ENCODE measurements at places on chromosomes 7 and 10. TPM values are rescaled to one million over a fixed set of nuclear protein-coding genes. Genes with fewer than 3 reads are reported as not detected.

DNA sequence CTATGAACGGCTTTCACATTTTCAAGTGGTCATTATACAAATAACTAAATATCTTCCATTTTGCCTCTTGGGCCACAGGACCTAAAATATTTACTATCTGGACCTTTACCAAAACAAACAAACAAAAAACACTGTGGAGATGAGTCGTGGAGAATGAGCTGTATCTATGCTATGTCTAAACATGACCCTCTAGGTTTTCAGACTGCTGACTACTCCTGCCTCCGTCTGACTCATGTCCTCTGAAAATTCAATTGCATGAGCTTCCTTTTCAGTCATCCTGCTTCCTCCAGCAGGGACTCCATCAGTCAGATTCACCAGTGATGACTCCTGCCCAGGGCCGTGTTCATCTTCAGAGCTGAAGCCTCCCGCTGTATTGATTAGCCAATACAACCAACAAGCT, 96.8 kb downstream of the COL28A1 start:
- no peak for DNase-seq

Gene PGAM2
- total RNA-seq = not detected

GRCh38 chr10:112215342-112215774, 31.8 kb upstream of the GPAM start:
- no peak for DNase-seq

DNA sequence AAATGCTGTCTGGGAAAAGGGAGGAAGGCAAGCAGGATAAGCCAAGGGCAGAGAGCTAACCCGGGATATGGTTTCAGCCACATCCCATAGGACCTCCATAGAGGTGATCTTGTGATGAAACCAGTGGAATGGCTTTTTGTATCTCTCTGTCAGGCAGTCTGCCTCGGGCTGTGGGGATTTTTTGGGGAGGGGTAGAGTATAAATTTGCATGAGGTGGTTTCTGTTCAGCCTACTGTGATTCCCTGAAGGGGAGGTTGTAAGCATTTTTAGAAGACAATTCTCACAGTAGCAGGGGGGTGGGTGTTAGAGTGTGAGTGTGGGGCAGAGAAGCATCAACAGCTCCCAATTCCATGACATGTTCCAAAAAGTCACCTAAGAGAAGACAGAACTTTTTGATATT, 11.8 kb downstream of the OR9A2 start:
- DNase-seq = no peak

DNA sequence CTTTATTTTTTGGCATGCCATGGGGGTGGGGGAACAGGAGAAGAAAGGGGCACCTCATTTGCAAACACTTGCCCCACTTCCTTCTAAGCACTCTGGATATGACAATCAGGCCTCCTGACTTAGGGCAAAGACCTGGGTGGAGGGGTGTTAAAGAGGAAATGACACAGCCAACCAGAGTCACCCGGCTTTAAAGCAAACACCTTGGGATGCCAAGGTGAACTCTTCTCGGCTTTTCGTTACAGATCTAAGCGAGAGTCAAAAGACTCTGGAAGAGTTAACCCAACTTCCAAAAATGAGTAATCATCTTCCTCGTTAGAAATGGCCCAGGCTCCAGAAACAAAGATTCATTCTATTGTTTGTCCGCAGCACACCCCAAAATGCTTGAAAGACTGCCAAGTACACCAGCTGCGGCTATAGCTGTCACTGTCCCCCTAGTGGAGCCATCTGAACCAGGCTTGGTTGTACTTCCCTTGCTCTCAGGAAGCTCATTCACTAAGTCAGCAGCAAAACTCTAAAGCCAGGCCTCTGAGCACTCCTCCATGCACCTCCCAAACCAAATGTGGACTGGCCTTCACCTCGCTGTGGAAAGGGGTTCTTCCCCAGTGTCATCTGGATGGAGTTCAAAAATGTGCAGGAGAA, 24.8 kb downstream of the FAM53B start:
- no peak for DNase-seq

GRCh38 chr10:89601728-89602361, 43.2 kb downstream of the PANK1 start:
- DNase-seq = no peak

Gene TRIM50
- total RNA-seq = 0.28 TPM

GRCh38 chr7:36207451-36208291, 54.6 kb downstream of the EEPD1 start:
- DNase-seq = no peak

- DNase-seq = no peak
Observed at GRCh38 chr7:108196004-108196403, 65.8 kb upstream of the LAMB4 start.

DNA sequence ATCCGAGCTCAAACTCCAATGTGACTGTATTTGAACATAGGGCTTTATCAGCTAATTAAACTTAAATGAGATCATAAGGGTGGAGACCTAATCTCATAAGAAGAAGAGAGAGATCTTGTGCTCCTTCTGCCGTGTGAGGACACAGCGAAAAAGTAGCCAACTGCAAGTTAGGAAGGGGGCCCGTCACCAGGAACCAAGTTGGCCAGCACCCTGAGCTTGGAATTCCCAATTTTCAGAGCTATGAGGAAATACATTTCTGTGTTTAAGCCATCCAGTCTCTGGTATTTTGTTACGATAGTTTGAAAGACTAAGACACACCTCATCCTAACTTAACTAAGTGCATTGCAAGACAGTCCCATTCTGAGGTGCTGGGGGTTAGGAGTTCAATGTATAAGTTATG, 14.1 kb upstream of the WDR86 start:
- no peak for DNase-seq

DNA sequence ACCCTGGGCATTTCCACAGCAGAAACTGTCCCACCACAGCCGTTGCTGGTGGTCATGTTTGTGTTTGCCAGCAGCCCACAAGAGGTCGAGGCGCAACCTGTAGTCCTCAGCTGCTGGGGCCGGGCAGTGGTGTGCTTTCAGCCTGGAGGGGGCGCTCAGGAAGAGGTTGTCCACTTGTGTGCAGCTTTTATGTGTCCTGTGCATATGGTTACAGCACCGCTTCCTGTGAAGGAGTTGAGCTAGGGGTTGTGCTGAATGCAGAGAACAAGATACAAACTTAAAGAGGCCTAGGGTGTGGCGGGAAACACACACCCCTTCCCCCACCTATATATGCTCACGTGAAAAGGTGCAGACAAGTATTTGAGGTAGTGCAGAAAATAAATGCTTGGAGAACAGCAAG, 29.5 kb upstream of the PFKFB3 start:
- no peak for DNase-seq

- DNase-seq = no peak
Observed at GRCh38 chr7:36942025-36942424, 217.7 kb upstream of the AOAH start.

Gene CXCL12
- 277 TPM for total RNA-seq

- DNase-seq = no peak
Observed at GRCh38 chr10:70680899-70681730, 8.8 kb downstream of the ADAMTS14 start.

GRCh38 chr7:121544726-121545125, 148.6 kb upstream of the FAM3C start:
- no peak for DNase-seq

Gene WNT2
- total RNA-seq = 0.65 TPM

Gene CFTR
- total RNA-seq = 0.75 TPM

GRCh38 chr10:82212753-82213152, 337.8 kb downstream of the NRG3 start:
- DNase-seq = no peak

GRCh38 chr10:30359373-30360206, 10.5 kb upstream of the MTPAP start:
- DNase-seq = no peak

Gene VCL
- total RNA-seq = 84.9 TPM

GRCh38 chr7:151694828-151695580, 175.3 kb upstream of the RHEB start:
- DNase-seq = no peak

DNA sequence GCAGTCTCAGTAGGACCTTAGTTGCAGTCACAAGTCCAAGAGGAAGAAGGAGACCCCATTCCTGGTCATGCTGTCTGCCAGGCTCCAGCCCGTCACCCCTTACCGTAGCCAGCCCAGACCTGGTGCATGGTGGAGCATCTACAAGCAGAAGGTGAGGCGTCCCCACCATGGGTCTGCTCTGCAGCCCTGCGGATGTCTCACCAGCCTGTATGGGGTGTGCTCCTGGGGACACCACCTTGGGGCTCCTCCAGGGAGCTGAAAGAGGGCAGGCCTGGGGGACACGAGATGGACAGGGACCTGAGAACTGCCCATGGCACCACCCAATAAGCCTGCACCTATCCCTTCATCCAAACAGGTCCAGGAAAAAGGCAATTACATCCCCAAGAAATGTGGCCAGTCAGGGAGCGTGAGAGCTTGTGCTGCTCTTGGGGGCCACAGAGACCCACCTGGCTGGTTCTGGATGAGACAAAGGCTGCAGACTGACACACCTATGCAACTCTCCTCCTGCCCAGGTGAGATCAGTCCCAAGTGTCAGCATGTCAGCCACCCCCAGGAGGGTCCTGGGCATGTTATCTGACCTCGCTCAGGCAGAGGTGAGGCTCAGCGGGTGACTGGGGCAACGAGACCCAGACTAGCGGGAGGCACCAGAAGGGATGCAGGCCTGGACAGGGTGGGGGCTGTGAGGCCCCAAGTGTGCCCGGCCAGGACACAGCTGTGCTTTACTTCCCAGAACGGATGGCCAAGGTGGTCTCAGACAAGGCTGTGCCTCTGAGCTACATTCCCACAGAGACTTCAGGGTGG, 84.5 kb upstream of the RET start:
- no peak for DNase-seq

Gene MUC3A
- 0.13 TPM for total RNA-seq

GRCh38 chr10:34689053-34689452, 126.0 kb downstream of the PARD3 start:
- no peak for DNase-seq

- DNase-seq = no peak
Observed at GRCh38 chr7:156460858-156461627, 179.5 kb upstream of the RNF32 start.

- no peak for DNase-seq
Observed at GRCh38 chr7:155343150-155343549, 45.5 kb downstream of the INSIG1 start.

DNA sequence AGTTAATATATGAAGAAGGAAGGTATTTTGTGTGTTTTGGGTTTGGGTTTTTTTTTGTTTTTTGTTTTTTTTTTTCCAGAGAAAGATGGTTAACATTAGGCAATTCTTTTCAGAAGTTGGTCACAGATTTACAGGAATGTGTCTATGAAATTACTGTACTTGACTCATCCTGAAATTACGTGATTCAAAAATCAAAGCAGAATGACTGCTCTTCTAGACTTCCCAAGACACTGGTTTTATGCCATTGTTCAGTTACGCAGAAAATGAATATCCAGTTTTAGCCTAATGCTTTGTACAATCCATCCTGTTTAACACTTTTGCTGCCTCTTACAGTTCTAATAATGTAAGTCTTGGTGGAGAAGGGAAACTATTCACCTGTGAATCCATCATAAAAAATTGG, 39.7 kb upstream of the CELF2 start:
- DNase-seq = no peak

GRCh38 chr7:150685219-150686029, at the start of gene GIMAP2:
GIMAP2 (plus strand) TSS chr7:150685706; CDS start chr7:150687060, 1,354 bp downstream.
- no peak for DNase-seq

DNA sequence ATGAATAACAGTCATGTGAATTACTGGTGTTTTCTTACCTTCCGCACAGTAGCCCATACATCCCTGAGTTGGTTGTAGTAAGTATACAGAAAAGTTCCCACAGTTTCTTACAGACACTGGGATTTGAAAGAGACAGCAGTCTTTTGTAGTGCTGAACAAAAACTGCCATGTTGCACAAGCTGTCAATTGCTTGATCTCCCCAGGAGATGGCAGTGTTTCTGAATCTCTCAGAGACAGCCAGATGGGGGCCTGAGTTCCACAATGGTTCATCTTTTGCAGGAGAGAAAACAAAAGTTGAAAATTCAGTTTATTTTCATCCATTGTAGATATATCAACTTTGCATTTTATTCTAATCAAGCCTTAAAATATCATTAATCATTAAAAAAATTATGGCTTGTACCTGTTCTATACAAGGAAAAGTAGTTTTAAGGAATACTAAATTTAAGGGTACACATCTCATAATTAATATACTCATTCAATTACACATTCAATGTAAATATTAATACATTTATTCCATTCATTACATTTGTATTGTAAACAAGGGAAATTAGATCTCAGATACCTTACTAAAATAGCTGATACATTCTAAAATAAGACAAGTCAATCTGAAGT, 14.5 kb downstream of the VWDE start:
- DNase-seq = no peak

GRCh38 chr7:52670608-52671225, 364.7 kb upstream of the POM121L12 start:
- DNase-seq = no peak

GRCh38 chr10:5540080-5540479, 15.3 kb downstream of the CALML3 start:
- DNase-seq = no peak

- DNase-seq = no peak
Observed at GRCh38 chr10:121339114-121339513, 259.1 kb downstream of the FGFR2 start.

- no peak for DNase-seq
Observed at GRCh38 chr10:12849319-12850181, 152.0 kb downstream of the CCDC3 start.

DNA sequence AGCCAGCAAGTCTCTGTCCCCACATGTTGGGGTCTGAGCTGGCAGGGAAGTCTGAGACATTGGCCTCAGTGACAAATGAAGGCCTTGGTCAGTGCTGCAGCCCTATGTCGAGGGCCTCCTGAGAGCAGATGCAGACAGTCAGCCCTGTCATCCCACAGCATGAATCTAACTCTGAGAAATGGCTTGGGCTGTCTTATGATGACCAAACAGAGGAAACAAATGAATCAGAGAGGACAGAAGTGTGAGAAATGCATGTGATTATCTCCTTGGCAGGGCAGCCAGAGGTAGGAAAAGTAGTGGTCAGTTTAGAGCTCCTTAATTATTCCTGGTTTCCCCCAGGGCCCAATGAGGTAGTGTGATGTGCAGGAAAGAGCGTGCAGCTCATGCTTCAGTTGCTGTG, 287.6 kb downstream of the SORCS3 start:
- no peak for DNase-seq

DNA sequence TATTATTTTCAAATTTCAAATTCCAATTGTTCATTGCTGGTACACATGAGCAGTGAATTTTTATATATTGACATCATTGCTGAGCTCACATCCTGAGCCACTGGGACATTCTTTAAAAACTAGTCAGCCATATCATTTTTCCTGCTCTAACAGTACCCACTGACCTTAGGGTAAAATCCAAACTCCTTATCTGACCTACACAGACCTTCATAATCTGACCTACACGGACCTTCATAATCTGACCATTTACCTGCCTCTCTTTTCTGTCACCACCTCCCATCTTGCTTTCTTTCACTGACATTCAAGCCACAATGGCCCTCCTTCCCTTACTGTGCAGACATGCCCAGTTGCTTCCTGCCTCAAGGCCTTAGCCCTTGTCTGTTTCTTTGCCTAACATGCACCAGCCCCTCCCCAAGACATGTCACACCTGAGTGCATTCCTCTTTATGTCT, 16.1 kb upstream of the CUZD1 start:
- DNase-seq = no peak

Gene CALHM1
- not detected for total RNA-seq

- DNase-seq = no peak
Observed at GRCh38 chr10:86244297-86245014, 122.1 kb downstream of the GRID1 start.

- DNase-seq = no peak
Observed at GRCh38 chr7:81111358-81111757, 192.5 kb upstream of the SEMA3C start.

Gene C10orf67
- total RNA-seq = 0.60 TPM

GRCh38 chr7:140518370-140519006, 39.2 kb upstream of the MKRN1 start:
- no peak for DNase-seq

Data from omental fat pad (tissue), 4 donors.